ENCODE measurements at places on chromosomes 6 and 20.

- no peak for DNase-seq
Measured at GRCh38 chr6:15515660-15516375, 147.0 kb downstream of the DTNBP1 start.

GRCh38 chr20:24797113-24797512 is 152.0 kb upstream of the CST7 start:
- DNase-seq: no peak

DNA sequence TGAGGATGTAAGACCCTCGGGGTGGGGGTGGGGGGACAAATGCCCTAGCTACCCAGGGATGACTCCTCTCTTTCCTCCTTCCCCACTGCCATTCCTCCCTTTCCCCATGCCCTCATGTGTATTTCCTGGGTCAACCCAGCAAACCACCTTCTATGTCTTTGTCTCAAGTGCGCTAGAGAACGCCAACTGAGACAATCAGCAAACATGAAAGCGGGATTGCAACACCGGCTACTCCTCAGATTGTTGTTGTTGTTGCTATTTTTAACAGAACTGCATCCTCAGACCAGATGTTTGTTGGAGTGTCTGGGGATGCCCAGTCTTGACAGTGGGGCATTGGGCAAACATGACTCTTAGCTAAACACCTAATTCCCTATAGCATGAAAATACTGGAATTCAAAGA is 39.3 kb upstream of the HIVEP1 start:
- DNase-seq: no peak

GRCh38 chr6:3549314-3549940 is 92.6 kb upstream of the SLC22A23 start:
- no peak for DNase-seq

DNA sequence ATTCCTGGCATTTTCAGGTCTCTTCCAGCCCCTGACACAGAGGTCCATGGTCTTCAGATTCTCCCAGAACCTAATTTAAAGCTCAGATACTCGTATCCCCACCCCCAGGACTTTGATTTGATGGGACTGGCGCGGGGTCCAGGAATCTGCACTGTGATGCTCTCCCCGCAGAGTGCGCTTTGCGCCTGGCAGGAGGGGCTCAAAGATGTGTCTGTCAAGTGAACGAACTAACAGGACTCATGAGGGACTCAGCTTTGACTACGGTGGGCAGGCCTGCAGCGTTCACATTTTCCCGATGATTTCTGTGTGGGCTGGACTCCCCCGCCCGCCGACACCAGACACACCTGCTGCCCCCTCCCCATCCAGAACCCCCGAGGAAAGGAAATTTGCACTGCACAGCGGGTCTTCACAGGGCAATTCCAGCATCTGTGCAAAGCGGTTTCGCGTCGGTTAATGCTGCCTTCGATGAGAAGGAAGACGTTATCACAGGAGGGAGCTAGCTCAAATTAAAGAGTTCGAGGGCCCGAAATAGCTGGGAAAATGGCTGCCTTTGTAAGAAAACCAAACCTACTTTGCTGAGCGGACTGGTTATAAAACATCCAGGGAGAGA is 90.2 kb downstream of the ZDHHC14 start:
- no peak for DNase-seq

DNA sequence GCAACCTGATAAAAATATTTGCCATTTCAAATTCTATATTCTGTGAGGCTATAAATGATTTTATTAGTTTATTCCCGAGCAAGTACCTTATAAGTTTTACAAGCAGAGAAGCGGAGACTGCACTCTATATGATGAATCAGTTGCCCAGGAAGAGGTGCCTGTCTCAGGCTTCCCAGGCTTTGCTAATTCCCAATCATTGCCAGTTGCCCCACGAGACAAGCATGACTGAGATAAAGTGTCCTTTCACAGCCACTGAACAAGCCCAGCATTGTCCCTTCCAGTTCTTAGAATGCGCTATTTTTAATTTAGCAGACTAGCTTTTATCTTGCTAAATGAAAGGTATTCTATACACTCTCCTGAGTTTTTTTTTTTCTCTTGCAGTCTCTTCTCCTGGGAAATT is 260.7 kb downstream of the ALDH8A1 start:
- no peak for DNase-seq

- DNase-seq: no peak
Measured at GRCh38 chr6:14822679-14823078, 423.2 kb upstream of the JARID2 start.

DNA sequence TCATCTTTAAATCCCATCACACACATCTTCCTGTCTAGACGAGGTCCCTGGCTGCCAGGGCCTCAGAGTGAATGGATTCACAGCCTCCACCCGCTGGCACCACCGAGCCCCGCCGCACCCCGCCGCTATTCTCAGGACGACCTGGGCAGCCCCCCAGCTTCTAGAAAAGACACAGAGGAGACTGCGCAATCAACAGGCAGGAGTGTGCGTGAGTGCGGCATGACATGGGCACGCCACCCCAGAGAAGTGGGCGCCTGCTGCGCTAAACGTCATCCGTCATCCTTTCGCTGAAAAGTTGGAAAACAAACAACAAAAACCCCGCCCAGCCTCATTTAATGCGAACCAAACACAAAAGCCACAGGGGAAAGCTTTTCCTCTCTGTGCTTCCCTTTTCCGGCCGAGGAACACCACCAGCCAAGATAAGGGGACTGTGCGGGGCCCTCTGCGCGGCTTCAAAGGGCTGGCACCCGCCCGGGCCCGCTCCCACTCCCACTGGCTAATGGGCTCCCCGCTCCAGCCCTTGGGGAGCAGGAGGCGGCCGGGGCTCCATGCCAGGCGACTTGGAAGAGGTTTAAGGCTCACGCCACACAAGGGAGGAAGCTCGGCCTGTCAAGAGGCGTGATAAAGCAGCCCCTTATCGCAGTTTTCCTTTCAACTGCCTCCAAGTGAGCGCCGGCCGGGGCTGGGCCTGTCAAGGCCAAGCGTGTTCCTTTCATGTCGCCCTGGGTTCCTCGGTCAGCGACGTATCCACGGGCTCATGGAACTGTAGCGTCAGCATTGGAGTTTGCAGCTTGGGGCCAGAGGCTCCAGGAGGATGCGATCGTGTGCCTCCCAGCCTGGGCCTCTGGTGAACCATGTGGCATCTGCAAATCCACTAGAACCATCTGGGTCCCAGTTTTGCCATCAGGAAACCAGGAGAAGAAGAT is 50.1 kb downstream of the NFATC2 start:
- DNase-seq: peak; percentile 74

- DNase-seq: no peak
Measured at GRCh38 chr6:100979267-100979666, 98.1 kb upstream of the ASCC3 start.

- DNase-seq: no peak
Measured at GRCh38 chr6:132484680-132485018, 28.3 kb downstream of the STX7 start.

DNA sequence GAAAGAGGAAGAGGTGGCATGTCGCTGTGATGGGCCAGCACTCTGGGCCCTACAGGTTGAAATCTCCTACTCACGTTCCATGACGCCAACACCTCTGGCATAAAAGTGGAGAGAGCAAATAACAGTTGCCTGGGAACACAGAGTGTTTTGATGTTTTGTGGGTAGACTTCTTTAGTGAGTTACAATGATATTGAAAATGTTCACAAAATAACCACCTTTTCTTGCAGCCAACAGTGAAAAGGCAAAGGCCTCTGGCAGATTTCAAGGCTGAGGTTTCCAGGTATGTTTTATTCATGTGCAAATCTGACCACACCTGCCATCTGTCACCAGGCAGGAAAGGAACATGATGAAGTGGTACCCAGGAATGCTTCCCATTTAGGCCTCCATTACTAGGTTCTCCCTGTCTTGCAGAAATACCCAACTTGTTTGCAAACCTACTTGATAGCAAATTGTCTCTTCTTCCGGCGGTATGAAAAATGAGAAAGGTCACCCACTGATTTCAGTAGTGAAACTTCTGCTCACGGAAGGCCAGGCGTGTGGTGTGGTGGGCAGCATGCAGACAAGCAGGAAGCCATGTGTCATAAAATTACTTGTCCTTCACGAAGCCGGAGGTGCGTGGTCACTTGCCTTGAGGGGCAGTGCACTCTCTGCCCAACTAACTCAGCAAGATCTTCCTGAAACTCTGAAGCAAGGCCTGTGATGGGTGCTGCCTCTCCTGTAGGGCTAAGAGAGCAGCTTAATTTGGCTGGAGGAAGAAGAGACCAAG is 299.1 kb upstream of the PRDM1 start:
- no peak for DNase-seq

GRCh38 chr6:2448826-2449571 is 203.6 kb upstream of the GMDS start:
- DNase-seq: peak; percentile 7

- DNase-seq: no peak
Measured at GRCh38 chr6:83466328-83466727, 35.5 kb upstream of the ME1 start.

- DNase-seq: no peak
Measured at GRCh38 chr20:24676353-24676977, 207.0 kb downstream of the SYNDIG1 start.

- no peak for DNase-seq
Measured at GRCh38 chr6:166017032-166017635, 150.5 kb downstream of the TBXT start.

- no peak for DNase-seq
Measured at GRCh38 chr6:122747573-122747972, 31.9 kb upstream of the FABP7 start.

DNA sequence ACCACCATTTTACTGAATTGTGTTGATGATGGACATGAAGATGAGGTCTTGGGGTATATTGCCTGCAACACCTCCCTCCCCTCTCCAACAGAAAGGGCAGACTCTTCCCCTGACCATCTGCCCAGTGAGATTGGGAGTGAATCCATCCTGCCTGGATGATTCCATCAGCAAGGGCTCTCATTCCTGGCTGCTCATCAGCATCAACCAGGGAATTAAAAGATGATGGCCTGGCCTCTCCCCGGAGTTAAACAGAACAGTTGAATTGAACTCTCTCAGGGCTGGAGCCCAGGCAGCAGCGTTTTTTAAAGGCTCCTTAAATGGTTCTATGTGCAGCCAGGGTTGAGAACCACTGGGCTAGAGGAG is 14.6 kb upstream of the MRPS18A start:
- no peak for DNase-seq

- DNase-seq: no peak
Measured at GRCh38 chr6:32114796-32115195, 5.7 kb upstream of the TNXB start.

- no peak for DNase-seq
Measured at GRCh38 chr6:470901-471448, 79.4 kb downstream of the IRF4 start.

DNA sequence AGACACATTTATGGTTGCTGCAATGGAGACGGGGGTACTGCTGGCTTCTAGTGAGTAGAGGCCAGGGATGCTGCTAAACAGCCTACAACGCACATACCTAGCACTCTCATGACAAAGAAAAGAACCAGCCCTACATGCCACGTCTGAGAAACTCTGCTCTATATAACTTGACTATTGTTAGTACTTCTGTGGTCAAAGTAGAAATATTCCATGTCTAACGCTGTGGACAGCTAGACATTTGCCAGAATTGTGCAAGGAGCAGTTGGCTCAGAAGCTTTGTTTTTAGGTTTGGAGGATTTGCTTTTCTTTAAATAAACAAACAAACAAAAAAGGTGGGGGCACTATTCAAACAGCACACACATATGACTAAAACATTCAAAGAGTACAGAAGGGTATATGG is 20.5 kb downstream of the UBE2V1 start:
- DNase-seq: no peak

DNA sequence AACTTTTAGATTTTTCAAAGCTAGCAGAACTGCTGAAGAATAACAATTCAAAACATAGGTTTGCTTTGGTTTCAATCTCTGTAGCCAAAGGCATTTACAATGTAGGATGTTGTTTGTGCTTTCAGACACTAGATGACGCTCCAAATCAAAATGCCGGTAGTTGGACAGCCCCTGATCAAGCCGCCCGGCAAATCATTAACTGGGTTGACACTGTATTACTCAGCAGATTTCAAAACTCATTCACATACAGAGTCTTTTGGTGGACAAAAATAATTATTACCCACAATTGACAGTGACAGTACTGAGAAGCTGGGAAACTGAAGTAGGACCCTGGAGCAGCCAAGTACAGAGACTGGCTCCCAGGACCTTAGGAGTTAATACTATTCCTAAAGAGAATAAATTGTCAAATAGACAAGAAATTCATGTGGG is 21.3 kb upstream of the HFE start:
- no peak for DNase-seq

- DNase-seq: no peak
Measured at GRCh38 chr6:9197726-9198125, 762.4 kb upstream of the SLC35B3 start.

GRCh38 chr6:135073756-135074393 is 19.3 kb upstream of the HBS1L start:
- no peak for DNase-seq

DNA sequence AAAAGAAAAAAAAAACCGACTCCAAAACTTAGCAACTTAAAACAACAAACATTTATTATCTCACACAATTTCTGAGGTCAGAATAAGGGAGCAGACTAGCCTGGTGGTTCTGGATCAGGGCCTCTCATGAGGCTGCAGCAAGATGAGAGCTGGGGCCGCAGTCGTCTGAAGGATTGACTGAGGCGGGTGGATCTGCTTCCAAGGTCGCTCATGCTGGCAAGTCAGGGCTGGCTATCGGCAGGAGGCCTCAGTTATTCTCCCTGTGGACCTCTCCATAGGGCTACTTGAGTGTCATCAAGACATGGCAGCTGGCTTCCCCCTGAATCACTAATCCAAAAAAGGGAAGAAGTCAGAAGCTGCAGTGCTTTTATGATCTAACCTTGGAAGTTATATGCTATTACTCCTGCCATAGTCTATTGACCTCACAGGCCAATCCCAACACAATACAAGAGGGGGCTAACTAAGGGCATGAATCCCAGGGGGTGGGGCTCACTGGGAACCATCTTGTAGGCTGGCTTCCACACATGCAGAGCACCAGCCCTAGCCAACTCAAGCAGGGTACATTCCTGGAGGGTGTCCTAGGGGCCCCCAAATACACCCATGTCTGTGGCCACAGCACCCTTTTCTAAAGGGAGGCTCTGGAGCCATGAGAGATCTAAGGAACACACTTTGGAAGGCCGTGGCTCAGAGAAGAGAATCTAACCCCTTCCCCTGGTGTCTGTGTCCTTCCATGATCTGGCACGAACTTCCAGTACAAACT is 11.3 kb downstream of the EBF4 start:
- DNase-seq: no peak

DNA sequence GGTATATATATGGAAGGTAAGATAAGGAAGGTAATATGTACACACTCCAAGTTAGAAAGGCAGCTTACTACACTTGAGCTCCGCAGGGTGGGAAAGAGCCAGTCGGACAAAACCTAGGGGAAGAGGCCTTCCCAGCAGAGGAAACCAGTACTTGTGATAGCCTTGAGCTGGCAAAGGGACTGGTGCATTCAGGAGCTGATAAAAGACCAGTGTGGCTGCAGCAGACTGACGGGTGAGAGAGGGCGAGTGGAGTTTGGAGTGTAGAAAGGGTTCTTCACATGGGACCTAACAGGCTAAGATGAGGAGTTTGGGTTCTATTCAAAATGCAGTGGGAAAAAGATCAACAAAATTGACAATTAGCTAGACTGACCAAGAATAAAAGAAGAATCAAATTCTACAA is 49.3 kb upstream of the KIF13A start:
- peak; percentile 18 for DNase-seq
